Globus pallidus (tissue), 1 donor: ENCODE measurements at places on chromosomes 4 and X.

DNA sequence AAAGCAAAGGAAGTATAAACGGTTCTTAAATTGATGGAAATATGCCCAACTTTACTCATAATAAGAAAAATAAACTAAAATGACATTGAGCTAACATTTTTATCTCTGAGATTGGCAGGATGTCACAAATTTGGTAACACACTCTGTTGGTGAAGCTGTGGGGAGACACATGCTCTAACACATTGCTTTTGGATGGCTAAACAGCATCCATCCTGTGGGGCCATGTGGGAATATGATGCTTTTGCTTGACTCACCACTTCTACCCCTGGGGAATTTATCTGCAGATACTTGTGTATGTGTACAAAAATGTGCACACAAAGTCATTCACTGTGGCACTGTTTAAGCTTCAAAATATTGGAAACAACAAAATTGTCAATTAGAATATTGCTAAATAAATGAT, 100.2 kb downstream of the ANAPC4 start:
- no peak for DNase-seq

DNA sequence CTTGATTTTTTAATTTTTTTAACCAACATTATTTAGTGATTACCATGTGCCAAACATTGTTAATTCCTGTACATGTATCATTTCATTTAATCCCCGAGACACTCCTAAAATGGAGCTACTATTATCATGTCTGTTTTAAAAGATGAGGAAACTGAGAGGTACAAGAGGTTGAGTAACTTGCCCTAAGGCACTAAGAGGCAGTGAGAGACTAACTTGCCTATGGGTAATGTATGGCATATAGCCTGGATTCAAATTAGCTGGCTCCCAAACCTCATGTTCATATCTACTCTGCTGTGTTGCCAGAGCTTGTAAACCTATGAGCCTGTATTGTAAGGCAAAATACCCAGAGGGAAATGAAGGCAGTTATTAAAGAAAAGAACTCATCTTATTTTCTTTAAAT, 443.6 kb downstream of the IL15 start:
- DNase-seq, result no peak

GRCh38 chr4:42915484-42915883, 23.0 kb downstream of the GRXCR1 start:
- DNase-seq, result no peak

GRCh38 chr4:109389369-109390114, 44.1 kb upstream of the SEC24B start:
- DNase-seq, result no peak
